Activated T-helper 1 cell treated with anti-CD3 and anti-CD28 coated beads, Interleukin-12 subunit alpha, Interleukin-12 subunit beta, Interleukin-2, Interleukin-4 antibody, amounts not matched to agents 30 ng/mL and 10 ng/mL and 1 ng/mL, durations not matched to agents 14 hours and 24 hours and 36 hours (primary cell): ENCODE measurements at places on chromosomes 1 and 21. TPM values are rescaled to one million over a fixed set of nuclear protein-coding genes. Genes with fewer than 3 reads are reported as not detected.

Gene GLMN
- 29.2 and 29.7 TPM in 2 replicates for total RNA-seq

Gene NCMAP
- not detected in 2 replicates for total RNA-seq

Gene KRTCAP2
- 230 and 238 TPM in 2 replicates for total RNA-seq

Gene SERPINC1
- 0.26 TPM in 1 of 2 replicates, not detected in the other for total RNA-seq

Gene ZMYND12
- total RNA-seq = not detected in 2 replicates

Gene RIMS3
- 1.5 and 1.9 TPM in 2 replicates for total RNA-seq

Gene AGBL4
- total RNA-seq = not detected in 2 replicates

Gene CENPF
- total RNA-seq = 51.7 and 52.3 TPM in 2 replicates

Gene C1orf141
- total RNA-seq = not detected in 2 replicates

Gene ASCL5
- not detected in 2 replicates for total RNA-seq

Gene CR1L
- not detected in 2 replicates for total RNA-seq

Gene PGLYRP4
- not detected in 2 replicates for total RNA-seq

Gene PMF1
- total RNA-seq = 105 and 111 TPM in 2 replicates

Gene IL22RA1
- not detected in 2 replicates for total RNA-seq

Gene CACHD1
- 0.10 and 0.13 TPM in 2 replicates for total RNA-seq

Gene AJAP1
- total RNA-seq = not detected in 2 replicates

Gene FMO3
- not detected in 2 replicates for total RNA-seq

Gene FBXO2
- total RNA-seq = 0.60 and 0.93 TPM in 2 replicates

Gene SUSD4
- not detected in 2 replicates for total RNA-seq

Gene LCE6A
- total RNA-seq = not detected in 2 replicates

Gene WNT4
- not detected in 2 replicates for total RNA-seq

Gene CAMK1G
- total RNA-seq = 0.07 and 0.62 TPM in 2 replicates

Gene MASP2
- total RNA-seq = 0.15 and 0.57 TPM in 2 replicates

Gene LAD1
- total RNA-seq = not detected in 2 replicates

Gene YTHDF2
- 91.7 and 94.9 TPM in 2 replicates for total RNA-seq

Gene MPL
- total RNA-seq = not detected in 2 replicates

Gene ENAH
- total RNA-seq = 0.05 and 0.23 TPM in 2 replicates

Gene TENT5C
- 4.9 and 5.2 TPM in 2 replicates for total RNA-seq

Gene LYSMD1
- 4.0 and 5.0 TPM in 2 replicates for total RNA-seq

Gene SLAMF7
- total RNA-seq = 43.7 and 53.6 TPM in 2 replicates

Gene OR2L5
- total RNA-seq = not detected in 2 replicates

Gene CCDC28B
- 28.2 and 32.6 TPM in 2 replicates for total RNA-seq

Gene CALML6
- 0.36 and 0.51 TPM in 2 replicates for total RNA-seq

Gene F11R
- 11.9 and 13.5 TPM in 2 replicates for total RNA-seq

Gene SLC1A7
- not detected in 2 replicates for total RNA-seq

Gene ADORA3
- 0.10 and 0.20 TPM in 2 replicates for total RNA-seq

Gene AMY1C
- not detected in 2 replicates for total RNA-seq

Gene SSU72
- total RNA-seq = 135 and 137 TPM in 2 replicates

Gene MCOLN2
- 117 and 119 TPM in 2 replicates for total RNA-seq

Gene CNIH3
- total RNA-seq = 0.96 and 1.4 TPM in 2 replicates

Gene IL12RB2
- total RNA-seq = 218 and 221 TPM in 2 replicates

Gene SLAMF1
- total RNA-seq = 118 TPM in 2 replicates

Gene CR1
- not detected in 2 replicates for total RNA-seq

Gene KRTAP13-2
- total RNA-seq = not detected in 2 replicates

Gene KRTAP7-1
- not detected in 2 replicates for total RNA-seq

Gene OTUD3
- 10.2 and 16.1 TPM in 2 replicates for total RNA-seq

Gene SPATA46
- not detected in 2 replicates for total RNA-seq

Gene CLDN17
- not detected in 2 replicates for total RNA-seq

Gene CNKSR1
- 4.2 and 4.7 TPM in 2 replicates for total RNA-seq

Gene KIAA1614
- 0.16 and 0.17 TPM in 2 replicates for total RNA-seq

Gene SYCP1
- not detected in 2 replicates for total RNA-seq

Gene C1orf94
- total RNA-seq = not detected in 2 replicates

Gene RNASEL
- total RNA-seq = 4.6 and 5.0 TPM in 2 replicates

Gene KLHDC9
- total RNA-seq = not detected in 2 replicates

Gene PM20D1
- 0.29 and 0.39 TPM in 2 replicates for total RNA-seq
